ENCODE measurements at places on chromosomes 7 and 10.

GRCh38 chr10:73893426-73893825 lies 17.5 kb upstream of the PLAU start:
- no peak for DNase-seq

- DNase-seq, result no peak
These were observed 61.7 kb upstream of the PAX2 start for GRCh38 chr10:100683545-100684300.

DNA sequence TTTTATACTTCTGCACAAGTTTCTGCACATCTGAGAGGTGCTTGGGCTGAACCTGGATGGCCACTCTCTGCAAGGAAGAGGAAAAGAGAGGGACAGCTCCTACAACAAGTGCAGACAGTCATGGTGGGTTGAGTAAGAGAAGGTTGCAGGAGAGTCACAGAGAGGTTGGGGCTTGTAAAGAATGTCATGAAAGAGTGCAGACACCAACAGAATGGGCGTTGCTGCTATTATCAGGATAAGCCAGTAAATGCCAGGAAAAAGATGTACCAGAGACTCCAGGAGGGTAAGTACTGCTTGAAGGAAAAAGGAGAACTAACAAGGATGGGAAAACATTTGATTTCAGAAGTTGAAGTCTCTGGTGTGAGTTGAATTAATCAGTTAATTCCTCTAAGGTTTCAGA lies 77.8 kb upstream of the NRP1 start:
- DNase-seq, result no peak

- no peak for DNase-seq
These were observed 40.6 kb upstream of the MAGI2 start for GRCh38 chr7:79494046-79494445.

- no peak for DNase-seq
These were observed 2.0 kb upstream of the HOXA2 start for GRCh38 chr7:27104341-27105058.

GRCh38 chr10:98528805-98529183 lies 82.1 kb upstream of the HPS1 start:
- no peak for DNase-seq

DNA sequence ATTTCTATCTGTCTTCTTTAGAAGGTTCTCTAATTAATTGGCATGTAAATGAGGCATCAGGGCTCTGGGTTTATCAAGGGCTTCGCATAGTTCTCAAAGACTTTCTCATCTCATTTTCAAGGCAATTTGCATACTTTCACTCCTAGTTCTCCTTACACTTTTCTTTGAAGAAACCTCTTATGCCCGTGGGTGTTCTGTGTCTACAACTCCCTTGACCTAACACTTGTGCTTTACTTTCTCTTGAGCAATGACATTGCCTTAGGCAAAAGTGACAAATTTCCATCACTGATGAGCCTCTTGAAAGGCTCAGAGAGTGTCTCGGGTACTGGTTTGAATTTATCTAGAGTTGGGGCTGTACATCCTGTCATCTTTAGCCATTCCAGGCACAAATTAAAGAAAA lies 74.7 kb upstream of the ITPRID1 start:
- DNase-seq, result no peak

DNA sequence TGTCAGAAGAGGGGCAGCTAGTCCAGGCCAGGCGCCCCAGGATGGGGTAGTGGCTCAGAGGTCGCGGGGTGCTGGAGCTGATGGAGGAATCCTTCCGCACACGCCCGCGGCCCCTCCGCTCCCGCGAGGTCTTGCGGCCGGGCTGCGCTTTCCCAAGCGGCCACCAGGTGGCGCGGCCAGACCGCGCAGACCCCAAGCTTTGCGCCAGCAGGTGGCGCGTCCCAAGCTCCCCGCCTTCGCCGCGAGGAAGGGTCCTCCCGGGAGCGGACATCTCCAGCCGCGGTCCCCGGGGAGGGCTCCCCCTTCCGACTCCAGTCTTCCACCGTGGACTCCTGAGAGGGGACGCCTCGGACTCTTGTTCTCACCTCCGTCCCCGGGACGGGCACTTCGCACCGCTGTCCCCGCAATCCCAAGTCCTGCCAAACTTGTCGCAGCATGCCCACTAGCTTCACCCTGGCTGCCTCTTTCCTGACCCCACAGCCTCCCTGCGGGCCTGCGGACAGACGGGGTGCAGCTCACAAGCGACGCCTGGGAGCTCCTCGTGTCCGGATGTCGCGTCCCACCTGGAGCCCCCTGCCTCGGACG lies 19.4 kb downstream of the KCNK18 start:
- no peak for DNase-seq

DNA sequence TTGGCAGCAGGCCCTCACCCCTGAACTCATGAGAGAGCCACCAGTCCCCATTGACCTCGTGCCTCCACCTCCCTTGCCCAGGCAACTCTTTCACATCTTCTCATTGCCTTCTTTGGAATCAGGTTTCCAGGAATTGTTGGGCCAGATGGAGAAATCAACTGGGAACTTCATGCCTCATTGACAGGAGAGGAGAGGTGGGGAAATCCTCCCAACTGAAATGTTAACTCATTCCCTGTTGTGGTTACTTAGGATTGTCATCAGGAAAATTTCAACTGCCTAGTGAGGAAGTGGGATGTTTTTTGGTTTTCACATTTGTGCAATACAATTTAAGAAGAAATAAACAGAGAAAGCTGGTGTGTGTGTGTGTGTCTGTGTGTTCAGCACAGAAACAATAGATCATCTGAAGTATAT lies 106.6 kb upstream of the INHBA start:
- DNase-seq, result no peak

DNA sequence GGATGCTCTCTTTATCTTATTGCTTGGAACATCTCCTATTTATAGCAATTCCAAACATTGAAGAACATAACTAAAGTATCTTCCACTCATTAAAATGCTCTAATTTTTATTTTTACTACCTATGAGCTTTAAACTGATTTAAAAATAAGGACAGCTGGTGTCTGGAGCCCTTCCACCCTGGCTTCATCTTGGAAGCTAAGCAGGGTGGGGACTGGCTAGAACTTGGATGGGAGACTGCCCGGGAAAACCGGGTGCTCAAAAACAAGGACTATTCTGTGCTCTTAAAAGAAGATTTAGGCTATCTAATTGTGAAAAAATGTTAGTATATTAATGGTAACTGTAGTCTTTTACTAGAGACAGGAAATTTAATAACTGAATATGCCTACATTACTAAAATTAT lies 69.2 kb downstream of the ARMC3 start:
- DNase-seq, result no peak

DNA sequence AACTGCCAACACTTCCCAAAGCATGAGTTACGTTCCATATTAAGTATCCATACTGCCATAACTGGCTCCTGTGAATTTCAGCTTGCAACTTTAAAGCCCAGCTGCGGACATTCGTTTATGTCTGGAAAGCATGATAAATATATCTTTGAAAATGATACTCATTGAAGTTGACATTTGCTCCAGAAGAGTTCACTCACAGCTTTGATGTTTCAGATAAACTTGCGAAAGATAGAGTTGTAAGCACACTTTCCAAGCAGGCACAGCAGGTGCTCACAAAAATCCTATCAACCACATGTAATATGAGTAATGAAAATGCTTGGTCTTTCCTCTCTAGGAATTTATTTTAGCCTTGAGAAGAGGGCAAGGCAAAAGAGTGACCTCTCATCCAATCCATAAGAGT lies 4.5 kb downstream of the CHCHD3 start:
- no peak for DNase-seq

DNA sequence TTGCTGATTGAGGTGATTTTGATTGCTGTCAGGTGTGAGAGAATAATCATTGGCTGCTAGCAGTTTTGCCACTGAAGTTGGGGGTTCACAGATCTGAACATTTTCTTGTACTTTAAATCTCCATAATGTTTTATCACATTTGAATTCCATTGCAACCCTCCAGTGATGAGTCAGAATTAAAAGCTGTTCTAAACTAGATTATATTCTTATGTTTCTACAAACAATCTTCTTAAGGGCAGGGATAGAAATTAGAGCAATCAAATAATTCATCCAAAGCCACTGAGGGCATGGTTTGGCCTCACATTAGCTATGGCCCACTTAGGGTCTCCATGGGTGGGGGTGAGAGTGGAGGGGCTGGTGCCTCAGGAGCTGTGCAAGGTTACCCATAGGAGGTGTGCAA lies 53.0 kb upstream of the RPA3 start:
- no peak for DNase-seq

GRCh38 chr7:38051786-38052185 lies 126.3 kb upstream of the STARD3NL start:
- DNase-seq, result no peak

GRCh38 chr10:125377368-125377767 lies 217.0 kb upstream of the CTBP2 start:
- no peak for DNase-seq

- no peak for DNase-seq
These were observed 160.2 kb downstream of the SRPK2 start for GRCh38 chr7:105228555-105228954.

DNA sequence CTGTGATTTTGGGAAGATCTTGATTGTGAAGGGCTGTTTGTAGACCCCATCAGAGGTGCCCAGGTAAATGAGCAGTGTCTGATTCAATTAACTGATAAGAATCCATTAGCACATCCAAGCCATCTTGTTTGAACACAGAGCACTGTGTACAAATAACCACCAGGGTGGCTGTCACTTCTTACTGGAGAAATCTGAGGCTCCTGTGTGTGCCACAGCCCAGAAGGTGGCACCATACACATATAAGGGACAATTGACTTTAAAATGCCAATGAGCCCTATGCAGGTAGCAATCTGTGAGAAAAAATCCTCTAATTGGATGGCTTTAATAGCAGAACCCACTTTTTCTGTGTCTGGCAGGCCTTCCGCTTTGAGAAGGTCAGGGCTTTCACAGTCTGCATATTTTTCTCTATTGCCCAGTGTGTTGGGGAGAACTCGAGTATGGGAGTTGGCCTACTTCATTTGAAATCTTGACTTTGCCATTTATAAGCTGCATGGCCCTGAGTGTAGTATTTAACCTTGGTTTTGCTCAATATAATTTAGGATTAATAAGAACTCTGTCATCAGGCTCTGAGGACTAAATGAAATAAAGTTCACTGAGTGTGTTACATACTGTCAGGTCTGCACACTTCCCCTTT lies 517.4 kb downstream of the CCSER2 start:
- DNase-seq, result no peak

GRCh38 chr7:54541669-54542625 lies at the start of gene VSTM2A:
Gene VSTM2A (plus strand): TSS chr7:54542375. CDS start chr7:54542731, 356 bp downstream.
- DNase-seq, result no peak

GRCh38 chr7:112410092-112410491 lies 40.2 kb upstream of the IFRD1 start:
- no peak for DNase-seq

- DNase-seq, result no peak
These were observed 2.0 kb downstream of the STK32C start for GRCh38 chr10:132305654-132306342.

- no peak for DNase-seq
These were observed 319.7 kb upstream of the SP4 start for GRCh38 chr7:21108182-21108581.

DNA sequence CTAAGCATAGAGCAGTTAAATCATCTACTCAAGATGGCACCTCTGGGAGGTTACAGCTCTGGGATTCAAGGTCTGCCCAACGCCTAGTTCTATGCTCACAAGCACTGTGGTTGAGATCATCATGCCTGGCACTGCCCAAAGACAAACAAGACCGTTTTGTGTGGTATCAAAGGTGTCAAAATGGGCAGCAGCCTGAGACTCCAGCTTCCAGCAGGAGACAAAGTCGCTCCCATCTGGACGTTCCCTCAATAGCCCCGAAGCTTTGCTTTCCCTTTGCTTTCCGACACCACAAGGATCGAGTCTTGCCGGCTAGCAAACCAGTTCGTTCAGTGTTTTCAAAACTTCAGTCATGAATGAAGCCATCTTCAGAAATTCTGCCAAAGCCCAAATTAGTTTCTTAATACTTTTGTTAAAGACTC lies 5.1 kb downstream of the HABP2 start:
- DNase-seq, result no peak
